CD4-positive, CD25-positive, alpha-beta regulatory T cell (primary cell): ENCODE measurements at places on chromosomes 4 and X. TPM values are rescaled to one million over a fixed set of nuclear protein-coding genes. Genes with fewer than 3 reads are reported as not detected.

The KDR gene
- not detected for total RNA-seq

The MCF2 gene
- total RNA-seq = 0.27 TPM

GRCh38 chr4:189001283-189001970 is 862.2 kb downstream of the TRIML1 start:
- H3K27ac ChIP-seq = no peak overlapping the region
- no peaks in the 10 kb centered on the region for H3K4me1 ChIP-seq
- no peaks in the 10 kb centered on the region for H3K27me3 ChIP-seq
- H3K36me3 ChIP-seq = no peaks in the 10 kb centered on the region

DNA sequence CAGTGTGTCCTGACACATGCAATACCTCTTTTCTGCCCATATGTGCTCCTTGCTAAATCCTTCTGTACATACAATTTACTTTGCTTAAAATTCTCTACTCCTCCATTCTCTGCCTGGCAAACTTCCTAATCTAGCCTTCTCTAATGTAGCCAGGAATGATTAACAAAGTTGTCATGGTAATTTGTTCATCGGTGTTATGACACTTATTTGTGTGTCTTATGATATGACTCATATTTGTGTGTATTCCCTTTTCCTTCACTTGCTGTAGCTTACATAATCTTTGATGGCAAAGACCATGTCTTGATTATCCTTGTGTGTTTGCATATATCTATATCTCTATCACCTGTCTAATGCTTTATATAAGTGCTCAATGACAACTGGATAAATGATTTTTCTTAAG is 133.3 kb downstream of the COL25A1 start:
- H3K4me3 ChIP-seq = no peak overlapping the region
- no peak for DNase-seq
- H3K36me3 ChIP-seq = no peaks in the 10 kb centered on the region
- no peaks in the 10 kb centered on the region for H3K4me1 ChIP-seq
- H3K27me3 ChIP-seq = no peaks in the 10 kb centered on the region

GRCh38 chrX:132810964-132811712 is 147.3 kb downstream of the HS6ST2 start:
- no peaks in the 10 kb centered on the region for H3K4me1 ChIP-seq
- no peak for DNase-seq
- no peaks in the 10 kb centered on the region for H3K36me3 ChIP-seq
- H3K27ac ChIP-seq = no peak overlapping the region
